ENCODE measurements at places on chromosomes 7 and 10.
A peak's percentile ranks its signal among the peaks of the same experiment; 100 is the strongest.

- peak; percentile 52 for DNase-seq
These were observed 129.6 kb downstream of the SLIT1 start for GRCh38 chr10:97056003-97056630.

- no peak for DNase-seq
These were observed 50.2 kb downstream of the TLL2 start for GRCh38 chr10:96463562-96463961.

GRCh38 chr10:101353692-101354327 lies at the start of gene BTRC:
BTRC (plus strand) TSS chr10:101354165; CDS start chr10:101354181, 16 bp downstream.
- DNase-seq: peak; percentile 85

GRCh38 chr7:139641337-139641992 lies 118.0 kb downstream of the CLEC2L start:
- peak; percentile 50 for DNase-seq

DNA sequence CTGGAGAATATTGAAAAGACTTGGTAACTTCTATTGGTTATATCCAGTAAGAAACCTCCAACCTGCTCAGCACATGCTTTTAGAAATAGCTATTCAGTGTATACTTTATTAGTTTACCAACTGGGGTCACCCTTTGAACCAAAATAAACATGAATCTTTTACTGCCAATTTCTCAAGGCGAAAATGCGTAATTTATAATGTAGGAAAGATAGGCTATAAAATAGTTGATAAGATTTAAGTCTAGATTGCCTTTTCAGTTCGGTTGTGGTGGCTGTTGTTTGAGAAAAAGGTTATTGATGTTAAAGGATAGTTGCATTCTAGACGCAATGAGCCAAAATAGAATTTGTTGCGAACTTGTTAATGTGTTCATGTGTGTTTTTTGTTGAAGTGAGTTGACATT lies 82.6 kb upstream of the OIT3 start:
- DNase-seq: no peak

DNA sequence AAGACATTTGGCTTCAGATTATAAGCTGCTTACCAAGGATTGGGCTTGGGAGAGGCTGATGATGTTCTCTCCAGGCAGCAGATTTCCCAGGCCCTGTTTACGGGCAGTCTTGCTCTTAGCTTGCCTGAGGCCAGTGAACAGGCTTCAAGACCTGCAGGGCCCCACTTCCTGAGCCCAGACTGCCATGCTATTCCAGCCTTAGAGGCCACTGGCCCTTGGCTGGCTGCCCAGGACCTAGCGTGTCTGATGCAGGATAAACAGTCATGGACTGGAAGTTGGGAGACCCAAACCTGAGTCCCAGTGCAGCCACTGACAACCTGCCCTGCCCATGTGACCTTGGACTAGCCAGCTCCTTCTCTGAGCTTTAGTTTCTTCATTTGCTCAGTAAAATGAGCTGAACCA lies 2.9 kb downstream of the PRXL2A start:
- no peak for DNase-seq

DNA sequence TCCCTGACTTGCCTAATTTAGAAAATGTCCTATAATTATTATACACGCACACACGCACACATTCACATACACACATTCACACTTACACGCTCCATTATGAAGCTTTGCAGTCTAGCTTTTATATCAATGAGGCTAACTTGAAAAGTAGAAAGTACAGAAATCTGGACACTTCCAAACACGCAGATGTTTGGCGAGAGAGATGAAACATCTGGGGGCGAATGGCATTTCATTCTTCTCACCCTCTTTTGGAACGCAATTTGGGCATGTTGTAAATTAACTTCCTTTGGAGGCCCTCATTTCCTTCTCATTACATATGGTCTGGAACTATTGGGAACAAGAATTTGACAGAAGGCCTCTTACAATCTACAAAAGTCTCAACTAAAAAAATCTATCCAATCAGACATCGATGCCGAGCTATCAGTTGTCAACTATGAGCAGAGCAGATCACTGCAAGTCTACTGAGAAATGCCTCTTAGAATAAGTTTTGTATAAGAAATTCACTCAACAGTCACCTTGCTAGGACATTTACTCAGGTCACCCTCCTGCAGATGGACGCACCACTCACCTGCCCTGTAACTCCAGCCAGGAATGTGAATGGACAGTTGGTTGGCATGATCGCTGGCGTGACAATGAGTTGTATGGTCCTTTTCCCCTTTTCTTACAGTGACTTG lies 115.2 kb upstream of the ADAM12 start:
- DNase-seq: no peak

DNA sequence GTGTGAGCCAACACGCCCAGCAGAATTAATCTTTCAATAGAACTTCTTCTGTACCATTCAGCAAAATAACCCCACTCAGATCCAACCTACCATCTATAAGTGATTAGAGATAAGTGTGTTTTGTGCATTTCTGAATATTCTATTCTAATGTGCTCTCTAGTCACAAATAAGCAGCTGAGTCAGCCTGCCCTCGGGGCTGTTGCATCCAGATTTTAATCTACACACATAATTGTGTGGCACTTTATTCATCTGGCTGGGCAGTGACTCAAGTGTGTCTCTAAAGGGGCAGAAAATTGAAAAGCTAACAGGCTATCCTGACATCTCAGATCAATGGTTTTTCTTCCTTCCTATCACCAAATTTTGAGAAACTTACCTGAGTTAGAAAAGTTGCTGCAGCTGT lies 60.3 kb downstream of the PRR15 start:
- no peak for DNase-seq

DNA sequence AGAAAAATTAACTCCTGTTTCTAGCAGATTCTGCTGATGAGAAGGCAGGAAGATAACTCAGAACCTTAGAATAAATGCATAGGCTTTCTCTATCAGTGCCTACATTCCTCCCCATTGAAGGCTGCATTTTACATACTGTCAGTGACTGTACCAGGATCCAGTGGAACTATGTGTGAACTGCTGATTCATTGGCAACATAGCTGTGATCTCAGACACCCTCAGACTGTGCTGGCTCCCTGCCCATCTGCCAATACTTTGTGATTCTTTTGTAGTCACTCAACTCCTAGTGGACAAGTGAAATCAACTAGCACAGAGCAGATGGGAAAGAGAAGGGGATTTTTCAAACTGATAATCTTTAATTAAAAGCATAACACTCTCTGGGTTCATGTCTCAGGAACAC lies 375.8 kb downstream of the MDFIC start:
- DNase-seq: no peak

- DNase-seq: no peak
These were observed 18.3 kb upstream of the PDE1C start for GRCh38 chr7:32088451-32088881.

- no peak for DNase-seq
These were observed 8.3 kb downstream of the ANKRD7 start for GRCh38 chr7:118232837-118233236.

DNA sequence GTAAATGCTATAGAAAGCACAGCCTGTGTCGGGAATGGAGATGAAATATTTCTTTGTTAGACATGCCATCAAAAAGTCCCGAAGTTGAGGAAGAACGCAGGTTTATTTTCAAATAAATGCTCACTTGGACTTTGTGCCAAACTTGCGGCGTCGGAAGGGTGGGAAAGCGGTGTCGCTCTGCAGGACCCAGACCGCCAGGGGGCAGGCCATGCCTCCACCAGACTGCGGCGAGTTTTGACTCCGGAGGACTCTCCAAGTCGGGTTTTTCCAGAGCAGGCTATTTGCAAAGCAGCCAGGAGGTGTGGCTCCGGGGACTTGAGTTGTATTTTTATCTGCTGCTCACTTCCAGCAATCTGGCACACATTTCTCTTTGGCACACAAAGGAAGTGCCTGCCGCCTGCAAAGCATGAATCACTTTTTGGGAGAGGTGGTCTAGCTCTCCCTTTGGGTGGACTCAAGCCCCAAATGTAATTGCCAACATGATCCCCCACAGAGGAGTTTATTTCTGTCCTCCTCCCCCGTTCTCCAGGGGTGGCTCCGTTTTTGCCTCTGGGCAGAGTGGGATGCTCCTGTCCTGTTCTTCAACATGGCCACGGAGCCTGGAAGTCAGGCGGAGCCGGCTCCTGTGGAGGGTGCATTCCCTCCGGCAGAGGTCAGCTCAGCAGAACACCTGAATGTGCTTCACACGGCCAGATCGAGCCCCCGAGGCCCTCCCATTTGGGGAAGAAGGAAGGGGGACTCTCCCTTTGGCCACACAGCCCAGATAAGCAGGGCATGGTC lies 82.3 kb upstream of the GPR26 start:
- peak; percentile 74 for DNase-seq

DNA sequence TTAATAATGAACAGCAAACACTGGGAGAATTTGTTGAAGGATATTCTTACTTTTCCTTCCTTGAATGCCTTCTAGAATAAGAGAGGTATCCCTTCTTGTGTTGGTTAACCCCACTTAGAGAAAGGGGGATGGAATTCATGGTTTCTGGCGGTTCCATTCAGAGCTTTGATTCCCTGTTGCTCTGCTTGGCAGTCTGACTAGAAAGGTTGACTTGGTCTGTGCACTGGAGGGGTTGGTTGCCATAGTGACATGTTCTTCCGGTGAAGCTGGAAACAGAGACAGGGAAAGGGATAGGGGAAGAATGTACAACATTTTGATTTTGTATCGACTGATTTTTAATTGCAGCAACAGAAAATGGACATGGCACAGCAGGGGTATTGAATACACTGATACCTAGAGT lies 2.5 kb downstream of the TMEM178B start:
- DNase-seq: no peak

- DNase-seq: peak; percentile 90
These were observed at the start of gene CADPS2 for GRCh38 chr7:122886357-122887081. CADPS2 (minus strand) TSS chr7:122886460; CDS start chr7:122886337, 123 bp downstream.

GRCh38 chr7:111762211-111762610 lies 199.9 kb upstream of the IMMP2L start:
- no peak for DNase-seq

DNA sequence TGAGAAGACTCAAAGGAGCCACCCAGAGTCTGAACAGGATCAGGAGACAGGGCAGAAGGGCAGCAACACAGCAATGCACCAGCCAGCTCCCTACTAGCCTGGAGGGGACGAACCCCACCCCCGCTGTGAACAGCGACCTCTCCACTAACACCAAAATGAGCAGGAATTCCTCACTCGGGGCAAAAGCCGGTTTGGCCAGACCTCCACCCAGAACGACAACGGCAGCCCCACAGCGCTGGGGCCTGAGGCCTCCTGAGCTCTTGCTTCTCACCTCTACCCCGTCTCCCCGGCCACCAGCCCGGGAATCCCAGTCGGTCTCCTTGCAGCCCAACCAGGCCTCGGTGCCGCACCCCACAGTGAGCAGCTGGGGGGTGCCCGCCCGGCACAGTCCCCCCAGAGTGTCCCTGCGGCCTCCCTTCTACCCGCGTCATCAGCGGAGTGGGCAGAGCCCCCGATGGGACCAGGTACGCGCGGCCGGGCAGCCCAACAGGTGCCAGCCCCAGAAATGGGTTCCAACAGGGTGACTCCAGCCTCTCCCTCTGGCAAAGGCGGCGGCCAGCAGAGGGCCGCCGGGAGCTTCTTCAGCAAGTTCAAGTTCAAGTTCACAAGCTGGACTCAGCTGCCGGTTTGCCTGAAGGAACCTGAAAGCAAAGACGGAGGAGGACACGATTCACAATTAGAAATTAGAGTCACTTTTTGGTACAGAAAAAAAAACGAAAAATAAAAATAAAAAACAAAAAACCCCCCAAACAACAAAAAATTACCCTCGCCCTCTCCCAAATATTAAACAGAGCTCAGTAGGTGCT lies 129.0 kb downstream of the MARCHF5 start:
- DNase-seq: no peak

DNA sequence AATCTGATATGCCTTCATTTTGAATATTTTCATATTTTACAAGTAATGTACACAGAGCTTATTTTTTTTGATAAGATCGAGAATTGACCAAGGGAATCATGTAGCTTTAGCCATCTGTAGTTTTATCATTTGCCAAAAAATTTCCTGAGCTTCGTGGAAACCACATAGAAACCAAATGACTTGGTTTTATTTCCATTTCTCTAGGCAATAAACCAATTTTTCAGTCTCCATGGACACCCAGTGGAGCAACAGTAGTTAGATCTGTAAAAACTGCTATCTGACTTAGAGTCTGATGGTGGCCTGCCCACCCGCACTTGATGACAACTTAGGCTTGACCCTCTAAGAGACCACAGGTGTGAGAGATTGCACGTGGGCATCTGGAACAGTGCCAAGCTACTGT lies 127.8 kb upstream of the CDK6 start:
- DNase-seq: no peak

- DNase-seq: peak; percentile 94
These were observed 24.2 kb downstream of the PWWP2B start for GRCh38 chr10:132420981-132421846.

GRCh38 chr7:159050704-159051103 lies 94.0 kb downstream of the VIPR2 start:
- no peak for DNase-seq

- DNase-seq: no peak
These were observed 167.3 kb downstream of the CREB5 start for GRCh38 chr7:28579571-28579970.

DNA sequence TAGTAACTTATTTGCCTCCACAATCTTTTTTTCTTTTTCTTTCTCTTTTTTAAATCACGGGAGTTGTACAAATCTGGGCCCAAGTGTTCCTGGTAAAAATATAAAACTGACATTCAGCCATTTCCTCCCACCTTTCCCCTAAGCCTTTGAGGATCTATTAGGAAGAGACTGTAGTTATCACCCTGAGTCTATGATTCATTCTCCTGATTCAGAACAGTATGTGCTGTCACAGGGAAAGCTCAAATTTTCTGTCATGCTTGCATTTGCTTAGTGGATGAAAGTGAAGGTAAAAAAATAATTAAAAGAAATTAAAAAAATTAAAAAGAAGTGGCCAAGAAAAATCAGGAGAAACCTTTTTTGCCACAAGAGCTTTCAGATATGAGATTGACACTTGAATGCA lies 71.7 kb downstream of the KIF20B start:
- DNase-seq: no peak

DNA sequence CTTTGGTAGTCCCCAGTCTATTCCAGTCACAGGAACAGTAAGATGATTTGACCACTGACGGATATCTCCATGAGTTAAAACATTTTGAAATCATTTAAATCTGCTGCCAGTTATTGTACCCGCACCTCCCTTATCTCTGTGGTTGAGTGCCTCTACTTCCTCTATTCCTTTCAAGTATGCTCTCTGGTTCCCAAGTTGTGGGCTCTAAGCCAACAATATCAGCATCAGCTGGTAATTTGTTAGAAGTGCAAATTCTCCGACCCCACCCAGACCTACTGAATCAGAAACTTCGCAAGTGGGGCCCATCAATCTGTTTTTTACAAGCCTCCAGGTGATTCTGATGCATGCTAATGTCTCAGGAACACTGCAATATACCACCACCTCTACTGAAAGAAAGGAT lies 235.5 kb downstream of the CCSER2 start:
- DNase-seq: no peak

Measured in HuH-7 (cell line).